NCI-H1417 (cell line): ENCODE measurements at places on chromosomes 2 and 18.

DNA sequence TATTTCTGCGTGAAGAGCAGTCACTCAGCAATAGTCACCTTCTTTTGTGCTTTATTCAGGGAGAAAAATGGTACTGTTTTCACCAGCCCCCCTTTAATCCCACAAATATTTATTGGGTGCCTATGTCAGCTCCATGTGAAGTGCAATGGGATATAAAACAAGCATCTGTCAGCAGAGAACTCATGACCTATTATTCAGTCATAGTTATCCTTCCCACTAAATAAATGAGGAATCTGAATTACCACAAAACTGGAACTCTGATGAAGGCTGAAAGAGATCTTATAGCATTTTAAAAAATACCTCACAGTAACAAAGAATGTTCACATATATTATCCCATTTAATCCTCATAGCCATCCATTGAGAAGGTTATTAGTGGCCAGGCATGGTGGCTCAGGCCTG is 45.8 kb downstream of the DHX57 start:
- DNase-seq, result no peak

- no peak for DNase-seq
Measured at GRCh38 chr2:143786026-143786765, 657.0 kb downstream of the ARHGAP15 start.

GRCh38 chr2:134144651-134145050 is 109.2 kb upstream of the MGAT5 start:
- DNase-seq, result no peak

- DNase-seq, result peak; percentile 92
Measured at GRCh38 chr18:55779691-55780585, 191.9 kb upstream of the TCF4 start.

DNA sequence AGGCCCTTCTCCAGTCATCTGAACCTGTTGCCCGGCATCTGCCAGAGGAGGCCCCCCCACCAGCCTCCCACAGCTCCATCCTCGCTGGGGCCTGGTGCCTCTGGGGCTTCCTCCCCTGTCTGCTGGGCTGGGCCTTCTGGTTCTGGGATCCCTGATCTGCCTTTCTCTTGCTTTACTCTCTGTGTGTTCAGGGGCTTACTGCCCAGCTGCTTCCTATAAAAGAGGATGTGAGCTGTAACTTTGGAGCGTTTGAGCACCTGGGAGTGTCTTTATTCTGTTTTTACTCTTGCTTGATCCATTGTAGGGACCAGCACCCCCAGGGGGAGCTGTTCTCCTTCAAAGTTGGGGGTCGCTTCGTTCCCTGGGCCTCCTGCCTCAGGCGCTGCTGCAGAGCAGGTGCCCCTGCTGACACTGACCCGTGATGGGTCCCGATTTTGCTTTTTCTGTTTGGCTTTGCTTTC is 23.1 kb upstream of the FAHD2A start:
- DNase-seq, result no peak

DNA sequence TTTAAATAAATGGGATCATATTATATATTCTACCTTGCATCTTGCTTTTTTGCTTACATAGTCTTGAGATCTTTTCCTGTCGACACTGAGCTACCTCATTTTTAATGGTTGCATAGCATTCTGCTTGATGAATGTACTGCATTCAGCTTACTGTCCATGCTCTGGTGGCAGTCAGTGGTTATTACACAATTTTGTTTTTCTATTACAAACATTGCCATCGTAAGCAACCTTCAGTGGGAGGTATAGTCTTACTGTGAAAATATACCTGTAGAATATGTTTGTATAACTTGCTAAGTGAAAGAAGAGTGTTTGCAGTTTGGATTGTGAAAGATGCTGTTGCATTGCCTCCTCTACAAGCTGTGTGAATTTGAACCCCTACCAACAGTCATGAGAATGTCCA is 43.4 kb downstream of the UBXN4 start:
- no peak for DNase-seq

- no peak for DNase-seq
Measured at GRCh38 chr2:216189410-216189809, 80.3 kb downstream of the XRCC5 start.

DNA sequence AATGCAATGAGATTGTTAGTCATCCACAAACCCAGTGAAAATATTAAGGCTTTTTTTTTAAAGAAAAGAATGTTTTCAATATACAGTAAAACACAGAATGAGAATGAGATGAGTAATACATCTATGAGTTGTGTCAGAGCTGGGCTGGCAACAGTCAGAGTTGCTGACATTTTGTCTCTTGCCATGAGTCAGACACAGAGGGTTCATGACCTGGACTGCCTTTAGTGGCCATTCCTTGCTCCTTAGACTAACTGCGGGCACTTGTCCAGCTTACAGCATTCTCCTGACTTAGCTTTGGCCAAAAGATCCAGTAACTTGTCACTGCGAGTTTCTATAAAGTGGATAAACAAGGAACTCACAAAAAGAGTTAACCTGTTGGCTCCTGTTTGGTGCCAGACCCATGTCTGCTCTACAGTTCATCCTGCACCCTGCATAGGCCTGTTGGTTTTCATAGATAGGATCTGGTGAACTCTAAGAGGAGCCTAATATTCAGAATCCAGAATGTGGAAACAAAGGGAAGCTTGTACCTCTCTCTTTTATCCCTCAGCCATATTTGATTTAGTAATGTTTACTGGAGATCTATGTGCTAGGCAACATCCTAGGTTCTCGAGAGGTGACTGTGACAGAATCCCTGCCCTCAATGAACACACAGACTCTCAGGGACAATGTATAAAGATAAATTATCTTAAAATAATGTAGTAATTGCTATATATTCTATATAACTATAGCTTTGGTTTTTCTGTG is 391.5 kb upstream of the VWC2L start:
- DNase-seq, result no peak

- DNase-seq, result no peak
Measured at GRCh38 chr2:207279520-207279919, 113.8 kb upstream of the KLF7 start.

DNA sequence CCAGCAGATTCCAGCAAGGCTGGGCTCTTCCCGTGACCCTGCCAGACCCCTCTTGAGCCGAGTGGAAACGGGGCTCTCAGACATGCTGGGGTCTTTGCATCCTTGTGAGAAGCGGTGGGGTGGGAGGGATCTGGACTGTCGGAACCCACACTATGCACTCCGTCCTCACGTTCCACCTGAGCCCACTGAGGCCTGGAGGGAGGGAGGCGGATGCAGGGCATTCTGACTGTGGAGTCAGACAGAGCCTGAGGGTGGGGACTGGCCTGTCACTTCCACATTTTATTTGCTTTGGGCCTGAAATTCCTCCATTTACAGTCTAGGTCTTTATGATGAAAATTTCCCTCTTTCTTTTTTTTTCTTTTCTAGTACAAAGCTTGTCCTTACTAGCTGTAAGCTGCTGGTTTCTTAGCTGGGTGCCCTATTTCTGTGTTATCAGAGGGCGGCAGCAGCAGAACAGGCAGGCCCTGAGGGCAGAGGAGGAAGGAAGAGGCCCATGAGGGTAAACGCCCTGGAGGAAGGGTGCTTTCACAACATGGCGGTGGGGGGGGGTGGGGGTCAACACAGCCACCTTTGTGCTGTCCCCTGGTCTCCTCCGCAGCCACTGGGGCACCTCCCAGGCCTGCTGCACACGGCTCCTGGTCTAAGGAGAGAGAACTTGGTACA is 373.5 kb upstream of the MYT1L start:
- DNase-seq, result no peak

- no peak for DNase-seq
Measured at GRCh38 chr18:29547626-29548025, 1370.7 kb upstream of the CDH2 start.

DNA sequence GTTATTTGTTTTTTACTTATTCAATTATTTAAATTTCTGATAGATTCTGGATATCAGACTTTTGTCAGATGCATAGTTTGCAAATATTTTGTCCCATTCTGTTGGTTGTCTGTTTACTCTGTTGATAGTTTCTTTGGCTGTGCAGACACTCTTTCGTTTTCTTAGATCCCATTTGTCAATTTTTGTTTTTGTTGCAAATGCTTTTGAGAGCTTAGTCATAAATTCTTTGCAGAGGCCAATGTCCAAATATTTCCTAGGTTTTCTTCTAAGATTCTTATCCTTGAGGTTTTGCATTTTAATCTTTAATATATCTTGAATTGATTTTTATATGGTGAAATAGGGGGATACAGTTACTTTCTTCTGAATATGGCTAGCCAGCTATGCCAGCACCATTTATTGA is 112.7 kb upstream of the SESTD1 start:
- DNase-seq, result no peak

- DNase-seq, result no peak
Measured at GRCh38 chr2:102498414-102498813, 25.4 kb downstream of the SLC9A4 start.

DNA sequence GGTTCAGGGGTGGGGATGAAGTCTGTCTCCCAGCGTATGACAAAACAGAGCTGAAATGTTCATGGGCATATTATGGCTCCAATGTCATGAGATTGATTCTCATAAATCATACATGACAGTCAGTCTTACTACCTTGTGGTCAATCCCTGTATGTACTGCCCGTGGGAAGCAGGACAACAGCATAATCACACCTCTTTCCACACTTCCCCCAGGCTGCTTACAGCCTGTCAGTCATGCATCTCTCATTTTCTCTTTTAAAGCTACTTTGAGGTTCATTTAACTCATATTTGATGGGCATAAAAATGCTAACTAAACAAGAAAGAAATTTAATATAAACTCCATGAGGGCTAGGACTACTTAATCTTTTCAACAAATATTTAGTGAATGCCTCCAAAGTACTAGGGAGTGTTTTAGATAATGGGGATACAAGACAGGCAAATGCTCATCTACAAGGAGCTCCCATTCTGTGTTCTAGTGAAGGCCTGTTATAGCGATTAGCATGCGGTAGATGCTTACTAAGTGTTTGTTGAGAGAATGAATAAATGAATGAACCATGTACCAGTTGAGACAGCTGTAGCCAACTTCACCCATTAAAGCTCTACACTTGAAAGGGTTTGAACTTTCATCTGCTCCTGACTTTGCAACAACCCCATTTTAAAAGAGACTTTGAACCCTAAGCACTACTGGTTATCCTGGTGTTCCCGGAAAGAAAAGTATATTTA is 89.1 kb downstream of the ALPK2 start:
- no peak for DNase-seq

DNA sequence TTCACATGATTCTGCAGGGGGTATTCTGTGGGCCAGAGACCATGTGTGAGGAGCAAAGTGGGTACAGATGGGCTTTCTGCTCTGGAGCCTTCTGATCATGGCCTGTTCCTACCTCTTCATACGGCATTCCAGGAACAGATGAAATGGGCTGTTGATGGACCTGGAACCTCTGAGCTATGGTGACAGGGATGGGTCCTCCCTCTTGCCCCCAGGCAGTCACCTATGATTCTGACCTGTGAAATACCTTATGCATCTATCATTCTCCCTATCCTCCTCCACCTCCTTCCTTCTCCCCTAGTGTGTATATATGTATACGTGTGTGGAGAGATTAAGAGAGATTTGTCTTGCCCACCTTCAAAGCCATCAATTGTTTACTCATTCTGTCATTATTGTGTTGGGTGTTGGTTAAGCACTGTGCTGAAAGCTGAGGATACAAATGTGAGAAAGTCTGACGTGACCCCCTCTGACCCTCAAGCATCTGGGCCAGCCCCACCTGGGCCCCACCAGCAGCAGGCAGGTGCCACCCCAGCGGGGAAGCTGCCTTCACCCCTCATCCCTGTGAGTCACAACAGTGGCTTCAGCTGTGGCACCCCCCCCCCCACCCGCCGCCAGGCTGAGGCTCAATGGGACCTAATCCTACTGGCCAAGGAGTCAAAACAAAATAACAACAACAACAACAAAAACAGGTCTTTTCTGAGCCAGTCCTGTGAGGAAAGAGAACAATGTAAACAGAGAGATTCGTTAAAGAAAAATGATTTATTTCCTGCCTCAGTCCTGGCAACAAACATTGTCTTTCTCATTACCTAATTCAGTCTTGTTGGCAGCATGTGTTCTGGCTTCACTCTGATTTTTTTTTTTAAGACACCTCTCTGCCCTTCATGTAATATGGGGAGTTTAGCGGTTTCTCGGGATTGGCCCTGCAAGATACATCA is 103.8 kb upstream of the CDC42EP3 start:
- DNase-seq, result peak; percentile 34

DNA sequence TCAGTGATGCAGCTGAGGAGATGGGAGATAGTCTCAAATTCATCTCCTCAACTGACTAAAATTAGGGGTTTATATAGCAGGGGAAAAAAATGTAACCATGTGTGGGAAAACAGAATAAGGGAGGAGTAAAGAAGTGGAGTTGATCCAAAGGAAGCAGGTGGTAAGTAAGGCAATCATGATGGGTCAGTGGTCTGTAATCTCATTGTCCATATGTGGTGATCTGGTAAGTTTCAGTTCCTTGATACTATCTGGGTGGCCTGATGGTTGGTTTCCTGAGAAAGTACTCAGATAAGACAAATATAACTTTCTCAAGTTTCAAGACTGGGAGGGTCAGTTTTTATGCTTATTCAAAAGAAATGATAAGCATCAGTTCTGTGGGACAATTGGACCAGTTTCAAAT is 312.3 kb upstream of the KCNJ3 start:
- DNase-seq, result no peak

GRCh38 chr2:37472959-37473358 is 128.5 kb downstream of the QPCT start:
- DNase-seq, result peak; percentile 24

- peak; percentile 44 for DNase-seq
Measured at GRCh38 chr2:239394346-239394945, 6.4 kb downstream of the HDAC4 start.

DNA sequence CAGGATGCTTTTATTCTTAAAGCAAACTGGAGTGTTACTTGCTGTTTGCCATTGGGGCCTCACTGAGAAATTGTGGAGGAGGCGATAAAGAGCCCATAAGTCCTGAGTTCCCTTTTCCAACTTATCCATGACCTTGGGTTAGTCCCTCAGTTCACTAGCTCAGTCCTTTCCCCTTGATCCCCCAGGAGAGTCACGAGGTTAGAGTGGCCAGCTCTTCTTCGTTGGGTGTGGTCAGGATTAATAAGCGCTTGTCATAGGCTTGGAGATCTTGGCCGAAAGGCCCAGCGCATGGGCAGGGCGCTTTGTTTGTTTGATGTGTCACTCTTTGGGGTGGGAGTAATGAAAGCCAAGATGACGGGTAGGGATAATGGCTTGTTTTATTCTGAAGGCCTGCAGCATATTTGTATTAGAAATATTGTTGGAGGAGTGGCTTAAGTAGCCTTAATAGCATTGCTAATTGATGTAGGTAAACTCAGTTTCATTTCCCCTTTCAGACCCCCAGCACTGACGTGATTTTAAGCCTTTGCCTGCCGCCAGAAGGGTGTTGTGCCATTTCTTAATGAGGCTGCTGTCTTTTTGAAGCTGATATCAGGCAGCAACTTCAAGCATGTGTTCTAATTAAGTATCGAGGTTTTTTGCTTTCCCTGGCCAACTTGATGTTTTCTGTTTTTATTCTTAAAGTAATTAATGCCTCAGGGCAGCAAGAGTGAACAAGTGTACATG is 15.7 kb downstream of the GRHL1 start:
- peak; percentile 26 for DNase-seq
